ENCODE measurements at places on chromosomes 7 and 10.

GRCh38 chr7:14760730-14761478 lies 141.6 kb downstream of the DGKB start:
- no peak for DNase-seq

- DNase-seq = no peak
Observed at GRCh38 chr7:1078519-1078918, 9.4 kb upstream of the GPER1 start.

DNA sequence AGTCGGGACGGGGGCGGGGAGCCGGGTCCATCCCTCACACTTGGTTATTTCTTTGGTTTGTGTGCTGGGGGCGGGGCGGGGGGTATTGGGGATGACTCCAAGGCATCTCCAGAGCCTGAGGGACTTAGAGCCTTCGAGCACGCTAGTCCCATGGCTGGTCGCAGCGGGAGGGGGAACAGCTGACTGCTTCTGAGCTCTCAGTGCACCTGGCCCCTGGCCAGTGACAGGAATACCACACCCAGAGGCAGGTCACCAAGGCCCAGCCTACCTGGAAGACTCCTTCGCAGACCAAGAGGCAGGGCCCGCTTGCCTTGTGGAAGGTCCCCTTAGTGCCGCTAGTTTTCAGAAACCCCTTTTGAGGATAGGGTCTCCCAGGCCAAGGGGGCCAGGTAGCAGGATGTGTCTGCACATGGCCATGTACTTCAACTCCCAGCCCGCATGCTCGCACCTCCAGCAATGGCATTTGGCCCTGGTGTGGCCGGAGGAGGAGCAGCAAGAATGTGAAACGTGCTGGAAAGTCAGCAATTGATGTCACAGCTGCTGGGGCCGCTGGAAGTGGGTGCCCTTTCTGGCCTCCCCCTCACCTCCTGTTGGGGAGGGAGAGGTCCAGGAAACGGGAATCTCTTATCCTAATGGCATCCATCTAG lies 40.3 kb downstream of the AGAP3 start:
- no peak for DNase-seq

GRCh38 chr7:36208997-36209813 lies 56.2 kb downstream of the EEPD1 start:
- no peak for DNase-seq

GRCh38 chr7:124761164-124761715 lies 4.4 kb downstream of the GPR37 start:
- no peak for DNase-seq

GRCh38 chr10:30596013-30596412 lies 33.5 kb downstream of the LYZL2 start:
- no peak for DNase-seq

DNA sequence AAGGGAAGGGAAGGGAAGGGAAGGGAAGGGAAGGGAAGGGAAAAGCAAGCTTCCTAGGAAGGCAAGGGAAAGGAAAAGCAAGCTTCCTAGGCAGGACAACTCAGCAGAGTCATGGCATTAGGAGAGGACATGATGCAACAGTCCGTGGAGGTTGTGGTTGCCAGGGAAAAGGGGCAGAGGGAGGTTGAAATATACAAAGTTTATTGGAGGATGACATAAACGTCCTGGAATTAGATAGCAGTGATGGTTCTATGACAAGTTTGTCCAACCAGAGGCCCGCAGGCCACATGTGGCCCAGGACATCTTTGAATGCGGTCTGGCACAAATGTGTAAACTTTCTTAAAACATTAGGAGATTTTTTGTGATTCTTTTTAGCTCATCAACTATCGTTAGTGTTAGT lies 59.8 kb upstream of the OPN4 start:
- DNase-seq = no peak

DNA sequence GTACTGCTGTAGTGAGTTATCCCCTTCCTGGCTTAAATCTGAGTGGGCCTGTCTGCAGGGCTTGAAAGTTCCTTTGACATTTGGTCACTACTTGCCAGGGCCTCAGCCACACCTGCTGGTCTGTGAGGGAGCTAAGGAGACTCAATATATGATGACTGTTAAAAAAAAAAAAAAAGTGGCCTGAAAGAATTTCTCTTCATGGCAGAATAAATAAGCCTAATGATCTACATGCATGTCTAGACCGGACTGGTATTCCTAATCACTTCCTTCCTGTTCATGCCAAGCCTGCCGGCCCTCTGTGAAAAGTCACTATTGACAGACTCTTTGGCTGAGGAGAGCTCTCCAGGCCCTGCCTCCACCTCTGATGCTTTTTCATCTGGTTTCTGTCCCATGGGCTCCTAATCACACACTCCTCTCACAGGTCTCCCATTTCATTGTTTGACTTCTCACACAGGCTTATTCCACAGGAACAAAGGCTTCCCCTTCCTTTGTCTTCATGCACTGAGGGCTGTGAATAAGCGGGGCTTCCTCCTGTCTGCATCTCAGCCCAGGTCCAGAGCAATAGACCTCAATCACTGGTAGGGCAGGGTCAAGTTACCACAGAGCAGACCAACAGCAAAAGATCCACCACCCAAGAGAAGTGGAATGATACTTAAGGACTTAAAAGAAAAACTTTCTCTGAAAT lies 99.1 kb upstream of the SEC61G start:
- no peak for DNase-seq

- no peak for DNase-seq
Observed at GRCh38 chr7:127689194-127689772, 37.3 kb downstream of the SND1 start.

DNA sequence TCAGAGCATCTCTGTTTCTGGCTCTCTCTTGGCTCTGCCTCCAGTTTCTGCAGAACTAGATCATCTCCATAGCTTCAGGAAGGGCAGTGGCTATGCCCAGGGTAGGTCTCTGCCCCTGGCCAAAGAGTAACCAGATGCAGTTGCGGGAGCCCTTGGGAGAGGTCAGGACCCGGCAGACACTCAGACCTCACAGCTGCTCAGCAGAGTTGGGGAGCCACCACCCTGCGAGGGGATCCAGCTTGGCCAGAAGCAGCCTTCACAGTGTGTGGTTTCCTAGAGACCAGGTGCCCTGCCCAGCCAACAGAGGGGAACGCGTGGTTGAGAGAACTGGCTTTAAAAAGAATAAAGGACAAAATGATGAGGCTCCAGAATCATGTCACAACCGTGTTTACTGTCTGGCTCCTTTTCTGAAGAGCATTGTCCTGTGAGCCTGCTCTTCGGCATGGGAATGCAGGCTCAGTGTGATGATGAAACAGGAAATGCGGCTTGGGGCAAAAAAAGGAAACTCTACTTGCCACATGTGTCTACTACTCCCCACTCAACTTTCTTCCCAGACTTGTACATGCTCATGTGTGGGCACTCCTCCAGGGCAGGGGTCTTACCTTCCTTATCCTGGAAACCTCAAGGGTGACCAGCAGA lies 243.1 kb downstream of the INHBA start:
- no peak for DNase-seq

GRCh38 chr7:47737601-47738000 lies 155.7 kb upstream of the TNS3 start:
- DNase-seq = no peak

DNA sequence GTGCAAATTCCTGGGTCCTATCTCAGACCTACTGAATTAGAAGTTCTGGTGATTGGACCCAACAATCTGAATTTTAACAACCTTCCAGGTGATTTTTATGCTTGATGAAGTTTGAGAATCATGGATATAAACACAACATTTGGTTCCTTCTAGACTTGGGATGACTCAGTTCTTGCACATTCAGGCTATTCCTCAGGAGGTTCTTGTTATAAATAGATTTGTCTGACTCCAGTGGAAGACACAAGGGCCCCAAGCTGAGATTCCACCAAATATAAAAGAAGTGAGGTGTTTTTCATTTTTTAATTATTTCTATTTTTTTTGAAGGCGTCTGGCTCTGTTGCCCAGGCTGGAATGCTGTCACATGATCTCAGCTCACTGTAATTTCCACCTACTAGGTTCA lies 9.4 kb upstream of the TAS2R16 start:
- DNase-seq = no peak

DNA sequence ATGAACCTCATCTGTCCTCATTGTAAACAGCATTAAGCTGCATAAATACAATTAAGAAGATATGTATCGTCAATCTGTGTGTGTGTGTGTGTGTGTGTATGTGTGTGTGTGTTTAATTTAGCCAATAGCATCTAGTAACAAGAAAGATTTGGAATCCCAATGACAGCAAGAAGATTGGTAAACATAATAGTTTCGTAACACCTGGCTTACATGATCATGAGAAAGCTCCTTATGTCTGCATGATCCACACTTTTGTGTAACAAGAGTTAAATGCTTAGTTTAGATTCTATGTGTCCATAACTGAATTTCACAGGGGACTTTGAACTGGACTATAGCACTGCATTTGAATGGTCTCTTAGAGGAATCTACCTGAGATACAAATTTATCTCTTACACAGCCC lies 191.0 kb upstream of the BET1 start:
- no peak for DNase-seq

DNA sequence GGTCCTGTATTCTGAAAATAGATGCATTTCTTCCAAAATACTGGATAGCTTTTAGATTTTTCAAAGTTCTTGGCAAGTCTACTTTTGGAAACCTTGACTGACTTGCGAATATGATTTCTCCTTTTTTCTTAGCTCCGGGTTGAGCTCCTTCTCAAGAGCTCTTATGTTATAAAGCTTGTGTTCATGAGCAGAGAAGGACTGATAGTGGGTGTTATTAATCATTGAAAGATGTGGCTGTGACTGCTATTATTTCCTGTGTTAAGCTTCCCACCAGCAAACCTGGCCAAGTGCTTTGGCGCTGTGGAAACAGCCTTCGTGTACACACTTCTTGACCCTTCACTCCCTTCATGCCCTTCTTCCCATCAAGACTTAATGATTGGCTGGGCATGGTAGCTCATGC lies 98.2 kb downstream of the KIAA1217 start:
- DNase-seq = no peak

DNA sequence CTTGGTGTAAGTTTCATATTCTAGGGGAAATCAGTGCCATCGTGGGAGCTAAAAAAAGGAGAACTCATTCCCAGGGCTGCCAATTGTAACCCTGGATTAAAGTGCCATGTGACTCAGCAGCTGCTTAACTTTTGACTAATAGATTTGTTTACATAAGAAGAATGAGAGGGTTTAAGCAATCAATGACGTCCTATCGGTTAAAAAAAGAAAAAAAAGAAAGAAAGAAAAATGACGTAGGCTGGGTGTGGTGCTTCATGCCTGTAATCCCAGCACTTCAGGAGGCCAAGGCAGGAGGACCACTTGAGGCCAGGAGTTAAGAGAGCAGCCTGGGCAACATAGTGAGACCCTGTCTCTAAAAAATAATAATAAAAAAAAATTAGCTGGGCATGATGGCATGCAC lies 116.2 kb upstream of the AFAP1L2 start:
- no peak for DNase-seq
